Skeletal muscle cell (primary cell): ENCODE measurements at places on chromosomes 16 and 17.

DNA sequence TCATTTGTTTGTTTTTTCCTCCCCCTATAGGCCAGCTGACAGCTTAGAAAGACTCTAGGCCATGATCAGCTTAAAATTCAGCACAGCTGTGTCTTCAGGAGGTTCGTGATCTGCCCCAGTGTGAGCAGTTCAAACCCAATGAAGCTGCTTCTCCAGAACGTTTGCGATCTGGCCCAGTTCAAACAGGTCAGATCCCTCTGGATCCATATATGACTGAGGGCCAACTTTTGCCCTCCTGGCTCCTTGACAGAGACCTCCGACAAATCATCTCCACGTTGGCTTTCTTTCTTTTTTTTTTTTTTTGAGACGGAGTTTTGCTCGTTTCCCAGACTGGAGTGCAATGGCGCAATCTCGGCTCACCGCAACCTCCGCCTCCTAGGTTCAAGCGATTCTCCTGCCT is 50.2 kb upstream of the ATF7IP2 start:
- no peak for DNase-seq

GRCh38 chr16:11707679-11708197 is 34.9 kb downstream of the TXNDC11 start:
- DNase-seq: no peak

DNA sequence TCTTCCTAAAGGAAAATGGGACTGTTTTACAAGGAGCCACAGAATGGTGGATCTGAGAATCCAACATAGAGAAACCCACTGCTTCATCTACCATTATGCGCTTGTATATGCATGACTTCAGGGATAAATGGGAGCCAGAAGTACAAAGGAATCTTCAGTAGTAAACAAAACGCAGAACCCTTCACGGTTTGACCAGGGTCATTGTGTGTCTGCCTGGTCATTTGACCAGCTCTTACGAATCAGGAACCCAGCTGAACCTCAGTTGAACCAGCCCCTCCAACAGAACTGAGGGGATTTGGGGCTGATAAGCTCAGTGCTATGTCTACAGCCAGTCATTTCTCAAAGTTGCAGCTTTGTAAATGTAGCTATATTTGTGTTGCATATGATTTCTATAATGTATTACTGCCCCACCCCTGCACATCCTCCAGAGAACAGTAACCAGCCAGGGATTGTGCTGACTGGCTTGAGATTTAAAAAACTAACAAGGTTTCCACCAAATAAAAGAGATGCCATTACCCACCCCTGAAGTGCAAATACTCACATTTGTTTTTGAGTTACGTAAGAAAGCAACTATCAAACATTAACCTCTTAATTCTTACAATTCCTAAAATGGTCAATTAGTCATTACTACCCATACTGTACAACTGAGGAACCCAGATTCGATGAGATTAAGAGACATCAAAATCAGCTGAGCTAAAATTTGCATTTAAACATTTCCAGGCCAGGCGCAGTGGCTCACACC is 6.3 kb downstream of the CMTM4 start:
- no peak for DNase-seq

GRCh38 chr17:81576621-81577277 is 24.6 kb upstream of the FAAP100 start:
- peak; percentile 64 for DNase-seq

- no peak for DNase-seq
Measured at GRCh38 chr16:11629071-11630030, 38.9 kb upstream of the SNN start.

DNA sequence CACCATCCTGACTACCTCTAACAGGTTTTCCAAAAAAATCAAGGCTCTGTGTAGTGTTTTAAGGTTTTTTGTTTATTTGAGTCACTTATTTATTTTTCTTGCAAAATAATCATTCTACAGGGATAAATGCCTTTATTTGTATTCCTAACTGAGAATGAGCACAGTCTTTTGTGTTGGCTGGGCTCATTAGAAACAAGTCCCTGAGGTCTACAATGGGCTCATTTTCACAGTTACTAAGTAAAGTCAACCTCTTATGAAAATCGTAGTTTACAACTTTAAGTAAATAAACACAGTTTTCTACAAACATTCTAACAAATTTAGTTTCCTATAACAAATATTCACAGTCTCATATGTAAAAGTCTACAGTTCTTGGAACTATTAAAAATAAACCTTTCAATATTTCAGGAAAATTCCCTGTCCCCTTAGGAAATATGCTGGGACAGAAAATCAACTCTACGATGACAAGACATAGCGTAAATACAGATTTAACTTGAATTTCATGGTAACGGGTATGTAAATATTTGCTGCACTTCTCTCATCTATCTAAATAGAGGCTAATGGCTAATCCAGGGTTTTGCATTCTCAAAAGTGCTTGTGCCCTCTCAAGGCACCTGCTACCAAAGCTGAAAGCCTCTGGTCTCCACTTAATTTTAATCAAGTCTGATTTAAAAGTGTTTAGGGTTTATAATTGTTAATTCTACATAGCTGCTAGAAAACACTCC is 31.5 kb upstream of the CDH5 start:
- DNase-seq: no peak

GRCh38 chr17:72439893-72440502 is 319.2 kb downstream of the SOX9 start:
- no peak for DNase-seq

- no peak for DNase-seq
Measured at GRCh38 chr17:68382582-68383085, 74.7 kb downstream of the WIPI1 start.

- no peak for DNase-seq
Measured at GRCh38 chr16:85587762-85588556, 25.2 kb upstream of the GSE1 start.

DNA sequence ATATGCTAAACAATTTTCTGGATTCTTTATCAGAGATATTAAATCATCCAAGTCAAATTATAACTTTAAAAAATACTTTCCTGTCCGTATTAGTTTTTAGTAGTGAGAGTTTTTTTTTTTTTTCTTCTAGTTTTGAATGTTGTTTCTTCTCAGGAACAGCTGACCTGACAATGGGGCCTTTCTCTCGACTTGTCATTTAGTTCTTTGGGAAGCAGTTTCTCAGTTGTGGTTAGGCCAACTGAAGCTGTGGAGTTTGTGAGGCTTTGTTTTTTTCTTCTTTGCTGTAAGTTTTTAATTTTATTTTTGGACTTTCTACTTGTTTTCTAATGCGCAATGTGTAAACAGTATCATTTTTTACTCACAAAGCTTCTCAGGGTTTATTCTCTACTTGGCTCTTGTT is 140.8 kb downstream of the FTO start:
- no peak for DNase-seq

GRCh38 chr16:49498666-49499413 is 125.2 kb downstream of the C16orf78 start:
- DNase-seq: no peak

DNA sequence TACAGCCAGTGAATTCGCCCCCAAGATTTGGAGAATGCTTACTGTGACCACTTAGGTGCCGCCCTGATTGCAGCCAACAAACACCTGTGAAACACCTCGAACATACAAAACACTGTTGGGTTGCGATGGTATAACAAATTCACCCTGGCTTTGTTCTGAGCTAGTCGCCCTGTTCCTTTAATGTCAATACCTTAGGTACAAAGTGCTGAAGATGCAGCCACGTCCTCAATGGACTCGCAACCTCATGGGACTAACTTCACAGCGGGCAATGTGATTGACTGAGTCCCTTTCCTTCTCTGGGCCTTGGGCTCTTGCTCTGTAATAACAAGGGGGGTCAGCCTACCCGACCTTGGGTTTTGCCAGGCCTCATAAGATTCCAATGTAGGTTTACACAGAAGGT is 28.9 kb upstream of the GOSR2 start:
- DNase-seq: no peak

DNA sequence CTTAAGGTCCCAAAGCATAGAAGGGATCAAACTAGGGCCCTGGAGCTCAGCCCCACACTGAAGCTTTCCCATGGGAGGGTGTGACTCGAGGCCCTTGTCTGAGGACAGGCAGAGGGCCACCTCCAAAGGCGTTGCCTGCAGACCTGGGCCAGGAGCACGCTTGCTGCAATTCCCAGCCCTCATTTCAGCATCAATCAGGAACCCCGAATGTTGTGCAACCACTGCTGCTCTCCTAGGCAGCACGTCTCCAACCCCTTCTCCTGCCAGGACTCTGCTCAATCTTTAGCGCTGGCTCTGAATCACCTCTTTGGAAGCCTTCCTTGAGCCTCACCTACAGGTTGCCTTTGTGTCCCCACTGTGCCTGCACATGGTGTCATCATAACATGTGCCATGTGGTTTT is 14.0 kb upstream of the ATP2C2 start:
- no peak for DNase-seq

DNA sequence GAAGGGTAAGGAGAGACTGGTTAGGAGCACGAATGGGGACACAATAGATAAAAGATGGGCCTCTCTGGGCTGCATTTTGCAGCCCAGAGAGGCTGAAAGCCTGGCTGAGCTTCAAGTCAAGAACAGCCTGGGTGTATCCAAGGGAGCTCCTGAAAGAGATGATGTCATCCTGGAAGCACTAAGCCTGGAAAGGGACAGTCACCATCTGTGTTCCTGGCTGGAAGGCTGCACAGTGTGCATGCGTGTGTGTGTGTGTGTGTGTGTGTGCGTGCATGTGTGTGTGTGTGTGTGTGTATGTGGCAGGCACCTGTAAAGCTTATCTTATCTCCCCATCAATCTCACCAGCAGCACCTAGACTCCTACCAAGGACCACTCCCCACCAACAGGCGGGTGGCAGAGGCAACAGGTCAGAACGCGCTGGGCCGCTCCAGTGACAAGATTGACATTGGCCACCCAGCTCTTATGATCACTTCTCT is 44.1 kb downstream of the COG7 start:
- DNase-seq: peak; percentile 26

GRCh38 chr16:88806491-88807111 is 3.0 kb downstream of the CDT1 start:
- DNase-seq: no peak

- no peak for DNase-seq
Measured at GRCh38 chr16:30068750-30069610, 3.4 kb downstream of the ALDOA start.

DNA sequence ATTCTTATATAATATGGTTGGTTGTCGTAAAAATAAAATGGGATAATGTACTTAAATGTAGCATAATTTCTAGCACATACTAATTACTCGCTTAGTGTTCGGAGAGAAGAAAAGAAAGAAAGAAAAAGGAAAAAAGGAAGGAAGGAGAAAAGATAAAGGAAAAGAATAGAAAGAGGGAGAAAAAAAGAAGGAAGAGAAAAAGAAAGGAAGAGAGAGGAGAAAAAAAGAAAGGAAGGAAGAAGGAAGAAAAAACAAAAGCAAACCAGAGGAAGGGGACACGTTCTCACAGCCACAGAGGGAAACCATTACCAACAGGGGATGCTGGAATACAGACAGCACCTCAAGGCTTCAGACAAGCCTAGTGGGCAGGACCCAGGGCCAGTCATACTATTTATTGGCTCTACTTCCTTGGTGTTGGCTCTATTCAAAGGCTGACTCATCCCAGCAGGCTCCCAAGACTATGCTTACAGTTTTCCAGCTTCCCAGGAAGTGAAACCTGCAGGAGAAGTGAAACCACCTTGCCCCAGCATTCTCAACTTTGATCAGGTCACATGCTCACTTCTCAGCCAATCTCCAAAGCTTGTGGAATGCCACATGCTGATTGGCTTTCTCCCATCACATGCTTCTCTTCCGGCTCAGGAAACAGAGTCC is 273.5 kb upstream of the IRX5 start:
- DNase-seq: no peak

GRCh38 chr16:88472637-88473205 is 19.6 kb downstream of the ZFPM1 start:
- no peak for DNase-seq

GRCh38 chr16:3401719-3402397 is 843 bp downstream of the ZNF174 start:
- no peak for DNase-seq

GRCh38 chr17:489758-490329 is 137.2 kb upstream of the RPH3AL start:
- no peak for DNase-seq

DNA sequence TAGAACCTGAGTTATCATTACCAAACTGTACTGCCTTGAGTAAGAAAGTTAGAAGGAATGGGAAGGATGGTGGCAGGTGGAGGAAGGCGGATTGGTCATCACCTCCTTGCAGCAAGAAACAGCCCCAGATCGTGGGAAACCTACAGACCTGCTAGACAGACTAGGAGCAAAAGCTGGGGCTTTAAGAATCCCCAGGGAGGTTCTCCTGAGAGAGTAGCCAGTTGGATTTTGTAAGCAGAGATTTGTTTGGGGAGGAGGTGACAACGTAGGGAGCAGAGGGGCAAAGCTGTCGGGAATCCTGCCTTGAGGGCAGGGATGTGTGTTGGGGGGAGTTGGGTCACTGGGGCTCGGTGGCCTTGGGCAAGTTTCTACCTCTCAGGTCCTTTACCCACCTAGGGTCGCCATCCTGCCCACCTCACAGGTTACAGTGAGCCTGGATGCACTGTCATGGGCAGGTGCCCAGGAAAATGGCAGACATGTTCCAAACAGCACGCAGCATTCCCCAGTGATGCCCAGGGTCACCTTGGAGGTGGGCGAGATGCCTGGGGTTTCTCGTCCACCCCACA is 49.2 kb upstream of the STH start:
- no peak for DNase-seq
